ENCODE measurements at places on chromosomes 5 and 9. TPM values are rescaled to one million over a fixed set of nuclear protein-coding genes. Genes with fewer than 3 reads are reported as not detected.

DNA sequence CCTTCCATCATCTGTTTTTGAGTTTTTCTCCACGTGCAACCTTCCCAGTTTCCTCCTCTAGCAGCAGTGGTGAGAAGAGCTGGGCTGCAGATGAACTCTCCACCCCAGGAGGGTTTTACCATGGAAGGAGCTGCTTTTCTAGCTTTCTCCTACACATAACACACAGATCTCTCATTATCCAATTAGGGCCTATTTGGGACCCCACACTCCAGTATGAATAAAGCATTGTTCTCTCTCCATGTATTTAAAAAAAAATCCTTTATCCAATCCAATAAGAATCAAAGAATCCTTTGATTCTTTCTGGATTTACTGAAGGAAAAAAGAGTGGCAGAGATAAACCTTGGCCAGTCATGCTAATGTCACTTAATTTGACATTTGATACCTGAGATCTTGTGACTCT, 31.6 kb upstream of the NAA35 start:
- no peak for DNase-seq

GRCh38 chr5:151628112-151628823, 37.1 kb upstream of the FAT2 start:
- DNase-seq, result peak; percentile 86

- DNase-seq, result no peak
Observed at GRCh38 chr9:80619356-80619755, 1047.6 kb downstream of the TLE4 start.

The RLN2 gene
- total RNA-seq, result 0.90 TPM

The PITX1 gene
- 87.7 TPM for total RNA-seq

- DNase-seq, result no peak
Observed at GRCh38 chr5:23930985-23931384, 423.6 kb downstream of the PRDM9 start.

DNA sequence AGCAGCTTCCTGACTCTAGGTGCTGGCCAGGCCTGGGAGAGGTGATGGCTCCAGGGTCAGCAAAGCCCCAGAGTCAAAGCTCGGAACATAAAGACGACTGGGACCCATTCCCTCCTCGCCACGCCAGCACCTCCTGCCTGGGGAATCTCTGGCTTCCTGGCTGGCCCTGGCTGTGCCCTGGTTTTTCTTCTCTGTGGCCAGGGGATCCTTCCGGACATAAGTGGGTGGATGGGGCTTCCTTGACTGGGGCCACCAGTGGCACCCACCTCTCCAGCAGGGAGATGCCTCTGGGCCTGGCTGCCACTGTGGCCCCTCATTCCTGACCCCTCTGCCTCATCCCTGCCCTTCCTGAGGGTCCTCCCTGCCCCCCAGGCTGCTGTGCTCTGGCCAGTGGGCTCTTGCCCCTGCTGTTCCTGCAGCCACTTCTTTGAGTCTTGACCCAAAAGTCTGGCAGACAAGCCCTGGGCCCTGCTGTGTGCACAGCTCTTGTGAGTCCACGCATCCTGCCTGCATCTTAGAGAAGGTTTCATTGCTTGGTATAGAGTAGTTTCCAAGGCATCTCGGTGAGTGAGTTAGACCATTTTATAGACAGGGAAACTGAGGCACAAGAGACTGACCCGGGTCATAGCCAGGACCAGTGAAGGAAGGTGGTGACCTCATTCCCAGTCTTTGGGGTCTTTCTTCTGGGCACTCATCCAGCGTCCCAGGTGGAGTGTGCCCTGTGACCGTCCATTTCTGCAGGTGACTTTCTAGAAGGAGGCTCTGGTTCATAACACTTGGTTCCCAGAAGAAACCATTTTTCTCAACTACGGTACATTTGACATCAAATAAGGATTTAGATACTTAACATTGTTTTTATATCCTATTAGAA, 17.3 kb upstream of the LPCAT1 start:
- DNase-seq, result no peak

The OTP gene
- total RNA-seq, result not detected

The ADAMTS19 gene
- total RNA-seq, result under 0.01 TPM

- DNase-seq, result peak; percentile 21
Observed at GRCh38 chr5:171979606-171980005, 26.8 kb downstream of the FBXW11 start.

The LECT2 gene
- total RNA-seq, result not detected

- no peak for DNase-seq
Observed at GRCh38 chr5:176320577-176320976, 41.0 kb downstream of the KIAA1191 start.

GRCh38 chr9:127209948-127210640, 54.5 kb upstream of the GARNL3 start:
- no peak for DNase-seq

GRCh38 chr9:131982671-131983239, 96.9 kb downstream of the MED27 start:
- DNase-seq, result no peak

Measured in bronchial epithelial cell (primary cell).